Stimulated activated CD8-positive, alpha-beta memory T cell treated with anti-CD3 and anti-CD28 coated beads, Interleukin-4, amount 100 ng/mL, for 4 hours (primary cell): ENCODE measurements at places on chromosomes 7 and 10.

DNA sequence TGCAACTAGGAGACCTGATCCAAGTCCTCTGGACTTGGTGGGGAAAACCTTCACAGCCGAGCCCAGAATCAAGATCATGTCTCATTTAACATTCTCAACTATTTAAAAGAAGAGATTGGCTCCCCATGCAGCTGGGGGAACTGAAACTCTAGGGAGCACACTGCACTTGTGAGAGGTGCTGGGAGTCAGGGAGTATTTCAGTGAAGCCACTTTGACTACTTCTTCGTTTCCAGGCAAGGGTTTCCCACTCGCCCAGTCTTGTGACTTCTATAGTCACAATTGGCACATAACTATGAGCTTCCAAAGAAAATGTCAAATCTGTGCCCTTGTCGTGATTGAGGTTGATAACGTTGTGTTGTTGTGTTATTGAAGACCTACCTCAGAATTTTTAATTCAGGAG lies 62.9 kb downstream of the AKR1B1 start:
- no peak for DNase-seq

- DNase-seq, result no peak
Measured at GRCh38 chr10:78696791-78697395, 371.9 kb upstream of the ZMIZ1 start.

DNA sequence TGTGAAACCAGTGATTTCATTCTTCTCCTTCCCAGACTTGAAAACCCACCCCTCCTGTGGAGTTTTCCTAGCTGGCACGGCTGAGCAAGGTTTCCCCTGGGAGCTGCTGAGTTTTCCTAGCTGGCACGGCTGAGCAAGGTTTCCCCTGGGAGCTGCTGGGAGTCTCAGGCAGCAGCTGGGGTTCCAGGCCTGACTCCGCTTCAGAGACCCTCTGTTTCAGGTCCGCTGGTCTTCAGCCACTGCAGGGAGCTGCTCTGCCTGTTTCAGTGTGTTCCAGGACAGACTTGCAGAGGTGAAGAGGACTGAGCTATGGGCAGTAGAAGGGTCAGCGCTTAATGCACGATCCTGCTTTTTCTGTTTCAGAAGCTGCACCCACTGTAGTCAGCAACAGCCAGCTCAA lies 104.9 kb downstream of the XRCC2 start:
- DNase-seq, result no peak

DNA sequence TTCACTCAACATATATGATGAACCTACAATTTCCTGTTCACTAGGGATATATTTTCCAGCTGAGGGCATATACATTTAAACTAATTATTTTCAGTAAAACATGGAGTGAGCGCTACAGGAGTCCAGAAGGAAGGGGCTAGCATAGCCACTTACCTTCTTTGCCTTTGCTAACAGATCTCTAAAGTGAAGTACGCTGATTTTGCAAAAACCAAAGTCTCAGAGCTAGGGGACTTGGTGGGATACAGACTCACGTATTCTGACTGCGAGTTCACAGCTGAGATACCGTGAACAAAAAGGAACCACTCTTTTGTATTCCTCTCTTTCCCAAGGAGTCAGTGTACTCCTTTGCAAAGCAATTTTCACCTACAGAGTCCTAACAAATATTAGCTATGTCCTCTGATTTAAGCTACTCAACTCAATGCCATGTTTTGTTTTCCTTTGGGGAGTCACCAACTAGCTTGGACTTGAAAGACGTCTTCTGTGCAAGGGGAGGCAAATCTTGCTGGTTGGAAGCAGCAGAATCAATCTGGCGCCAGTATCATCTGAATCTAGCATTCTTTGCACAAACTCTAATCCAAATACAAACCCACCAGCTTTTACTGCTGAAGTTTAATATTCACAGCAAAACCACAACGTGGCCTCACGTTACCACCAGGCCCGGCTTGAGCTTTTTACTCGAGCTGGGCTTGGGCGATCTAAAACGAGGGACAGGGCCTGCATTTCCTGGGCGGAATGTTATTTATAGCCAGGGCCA lies 657 bp downstream of the CDNF start:
- DNase-seq, result no peak

- no peak for DNase-seq
Measured at GRCh38 chr7:107505997-107506673, 36.3 kb downstream of the GPR22 start.

GRCh38 chr10:98533241-98533640 lies 86.5 kb upstream of the HPS1 start:
- no peak for DNase-seq

DNA sequence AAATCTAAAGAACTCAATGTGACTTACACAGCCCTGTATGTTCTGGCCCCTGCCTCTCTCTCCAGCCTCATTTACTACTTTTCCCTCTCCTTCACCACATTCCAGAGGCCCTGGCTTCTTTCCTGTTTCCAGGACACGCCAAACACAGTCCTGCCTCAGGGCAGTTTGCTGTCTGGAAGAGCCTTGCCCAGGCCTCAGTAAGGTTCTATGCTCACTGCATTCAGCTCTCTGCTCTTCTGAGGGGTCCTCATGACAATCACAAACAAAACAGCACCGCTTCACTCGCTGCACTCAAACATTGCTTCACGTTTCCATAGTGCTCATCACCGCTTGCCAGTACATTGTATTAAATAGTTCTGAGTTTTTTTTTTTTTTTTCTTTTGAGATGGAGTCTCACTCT lies 35.1 kb upstream of the GARS1 start:
- no peak for DNase-seq

- no peak for DNase-seq
Measured at GRCh38 chr7:129494041-129494440, 8.3 kb upstream of the SMKR1 start.

DNA sequence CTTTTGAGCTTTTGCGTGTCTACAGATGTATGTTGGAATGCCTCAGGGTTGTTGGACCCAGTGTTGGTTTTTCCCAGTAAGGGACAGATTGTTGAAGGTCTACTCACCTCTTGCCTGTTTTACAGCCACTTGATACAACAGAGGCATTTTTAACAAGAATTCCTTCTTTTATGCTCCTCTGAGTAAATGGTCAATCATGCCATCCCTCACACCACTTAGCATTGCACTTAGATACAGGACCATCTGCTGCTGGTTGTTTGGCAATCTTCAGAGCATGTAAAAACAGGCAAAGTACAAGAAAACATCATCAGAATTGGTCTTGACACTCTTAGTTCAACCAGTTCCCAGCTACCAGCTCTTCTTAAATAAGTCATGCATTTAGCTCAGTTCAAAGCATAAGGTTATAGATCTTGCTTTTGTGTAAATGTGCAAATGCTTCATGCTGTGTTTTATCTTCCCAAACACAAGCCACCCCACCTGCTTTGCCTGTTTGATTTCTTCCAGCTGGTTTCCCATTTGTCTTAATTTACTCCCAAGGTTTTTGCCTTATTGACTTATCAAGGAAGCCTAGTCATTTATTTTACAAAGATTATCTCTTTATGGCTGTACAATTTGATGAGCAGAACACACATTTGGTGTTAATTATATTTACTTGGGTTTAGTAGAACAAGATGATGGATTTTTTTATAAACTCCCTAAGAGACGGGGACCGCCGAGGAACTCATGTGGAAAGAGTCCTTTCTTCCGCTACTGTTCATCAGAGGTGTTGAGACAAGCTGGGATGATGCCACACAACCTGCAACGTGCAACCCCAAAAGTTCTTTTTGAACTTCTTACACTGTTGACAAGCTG lies 136.6 kb downstream of the AHR start:
- no peak for DNase-seq

DNA sequence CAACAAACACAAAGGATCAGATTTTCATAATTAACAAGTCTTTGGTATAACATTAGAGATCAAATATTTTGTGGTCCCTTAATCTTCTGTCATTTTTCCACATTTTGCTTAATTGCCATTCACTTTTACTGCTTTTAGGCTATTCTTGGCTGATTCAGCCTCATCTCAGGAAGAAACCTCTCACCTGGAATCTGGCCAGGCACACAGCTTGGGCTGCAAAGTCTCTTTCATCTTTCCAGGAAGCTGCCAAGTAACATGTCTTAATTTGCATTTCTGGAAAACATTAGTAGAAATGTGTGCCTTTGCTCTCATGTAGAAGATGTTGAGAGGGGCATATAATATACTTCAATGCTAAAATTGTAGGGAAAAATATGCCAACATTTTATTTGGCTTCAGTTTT lies 174.2 kb upstream of the STEAP4 start:
- DNase-seq, result no peak

- no peak for DNase-seq
Measured at GRCh38 chr10:69047111-69047832, 40.6 kb upstream of the SRGN start.

- DNase-seq, result peak; percentile 4
Measured at GRCh38 chr7:138008588-138009349, 6.9 kb upstream of the CREB3L2 start.

DNA sequence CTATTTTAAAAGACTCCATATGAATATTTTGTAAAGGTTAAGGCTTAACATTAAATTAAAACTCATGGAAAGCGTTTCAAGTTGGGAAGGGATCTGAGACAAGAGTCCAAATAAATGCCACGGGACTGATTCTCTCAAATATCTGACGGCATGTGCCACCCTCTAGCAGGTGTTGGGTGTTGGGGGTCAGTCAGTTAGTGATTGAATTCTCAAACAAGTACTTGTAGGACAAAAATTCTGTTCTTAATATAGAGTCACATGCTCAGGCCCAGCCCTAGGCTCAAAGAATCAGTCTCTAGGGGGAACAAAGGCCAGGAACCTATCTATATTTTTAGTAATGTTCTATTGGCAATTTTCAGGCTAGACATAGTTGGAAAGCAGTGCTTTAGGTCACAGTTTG lies 39.1 kb downstream of the SGCE start:
- no peak for DNase-seq

DNA sequence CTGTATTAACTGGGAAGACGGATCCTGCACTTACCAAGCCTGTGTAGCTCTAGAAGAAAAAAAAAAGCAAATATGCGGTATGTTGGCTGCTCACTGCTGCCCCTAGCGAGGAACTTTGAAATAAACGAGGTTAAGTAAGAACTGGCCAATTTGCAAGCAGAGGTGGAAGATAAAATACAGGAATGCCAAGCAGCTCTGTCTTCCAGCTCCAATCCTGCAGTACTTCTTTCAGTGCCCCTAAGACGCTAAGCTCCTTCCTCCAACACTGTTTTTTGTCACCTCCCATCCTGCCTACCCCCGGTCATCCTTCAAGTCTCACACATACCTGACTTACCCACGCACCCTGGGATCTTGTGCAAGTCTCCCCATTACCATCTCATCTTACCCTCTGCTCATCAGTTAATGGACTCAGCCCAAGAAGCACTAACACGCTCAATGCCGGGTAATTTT lies 809 bp downstream of the C10orf143 start:
- peak; percentile 21 for DNase-seq

DNA sequence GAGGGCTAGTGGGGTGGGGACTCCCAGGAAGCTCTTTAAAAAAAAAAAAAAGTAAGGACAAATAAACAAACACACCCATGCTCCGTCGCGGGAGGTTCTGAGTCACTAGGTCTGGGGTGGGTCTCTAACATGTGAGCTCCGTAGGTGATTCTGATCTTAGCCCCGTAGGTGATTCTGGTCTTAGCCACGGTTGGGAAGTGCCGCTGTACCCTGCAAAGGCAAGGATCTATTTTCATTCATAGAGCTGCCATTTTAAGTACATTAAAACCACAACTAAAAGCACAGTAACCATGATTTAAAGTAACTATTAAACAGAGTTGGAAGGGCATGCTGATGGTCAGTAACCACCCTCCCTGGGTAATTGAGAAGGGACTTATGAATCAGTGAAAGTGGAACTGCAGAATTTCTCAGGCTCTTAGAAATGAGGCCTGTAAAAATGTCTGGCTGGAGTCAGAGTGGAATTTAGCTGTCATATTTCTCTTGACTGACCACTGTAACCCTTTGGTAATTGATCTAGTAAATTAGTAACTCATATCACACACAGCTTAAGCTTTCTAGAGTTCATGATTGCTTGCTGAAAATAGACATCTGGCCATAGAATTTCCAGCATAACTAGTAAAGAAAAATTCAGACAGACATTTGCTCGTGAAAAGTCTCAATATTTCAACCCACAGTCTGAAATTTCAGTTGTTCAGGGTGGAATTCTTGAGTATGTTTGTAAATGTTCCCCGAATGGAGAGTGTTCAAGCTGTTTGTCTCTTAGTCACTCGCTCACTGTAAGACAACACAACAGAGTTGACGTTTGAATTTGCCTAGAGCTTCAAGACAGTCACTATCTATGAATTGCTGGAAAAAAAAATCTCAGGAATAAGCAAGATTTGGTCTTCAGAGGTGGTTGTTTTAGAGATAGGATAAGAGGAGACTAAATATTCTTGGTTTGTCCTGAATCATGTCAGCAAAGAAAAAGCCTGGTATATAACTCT lies 34.2 kb upstream of the TCF7L2 start:
- DNase-seq, result no peak

DNA sequence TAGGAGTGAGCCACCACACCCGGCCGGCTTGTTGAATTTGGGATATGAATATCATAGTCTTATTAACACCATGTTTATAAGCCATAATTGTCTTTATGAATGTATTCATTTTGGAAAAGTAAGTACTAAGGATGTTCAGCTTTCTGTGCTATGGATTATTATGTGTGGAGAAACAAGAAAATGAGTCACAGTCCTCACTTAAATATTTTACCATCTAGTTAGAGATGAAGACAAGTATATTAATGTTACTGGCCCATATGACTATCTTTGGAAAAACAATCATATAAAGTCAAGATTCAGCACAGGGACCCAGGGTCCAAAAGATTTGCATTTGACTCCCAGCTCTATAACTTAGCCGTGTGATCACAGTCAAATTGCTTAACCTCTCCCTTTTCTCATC lies 9.8 kb upstream of the TOMM7 start:
- no peak for DNase-seq
